ENCODE measurements at places on chromosomes 12 and 14.

DNA sequence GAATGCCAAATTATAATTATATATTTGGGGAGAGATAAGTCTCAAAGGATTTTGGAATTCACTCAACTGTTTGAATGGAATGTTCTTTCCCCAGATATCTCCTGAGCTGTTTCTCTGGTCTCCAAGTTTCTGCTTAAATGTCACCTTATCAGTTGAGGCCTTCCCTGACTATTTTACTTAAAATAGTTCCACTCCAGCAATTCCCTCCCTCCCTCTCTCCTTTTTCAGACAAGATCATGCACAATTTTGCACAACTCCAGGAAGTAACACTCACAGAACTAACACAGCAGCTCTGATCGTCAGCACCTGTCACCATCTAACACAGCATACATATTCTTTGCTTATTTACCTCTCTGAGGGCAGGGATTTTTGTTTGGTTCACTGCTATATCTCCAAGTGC lies 12.5 kb downstream of the BTG1 start:
- no peak for DNase-seq

GRCh38 chr12:90575995-90576394 lies 379.0 kb downstream of the CCER1 start:
- DNase-seq = no peak

DNA sequence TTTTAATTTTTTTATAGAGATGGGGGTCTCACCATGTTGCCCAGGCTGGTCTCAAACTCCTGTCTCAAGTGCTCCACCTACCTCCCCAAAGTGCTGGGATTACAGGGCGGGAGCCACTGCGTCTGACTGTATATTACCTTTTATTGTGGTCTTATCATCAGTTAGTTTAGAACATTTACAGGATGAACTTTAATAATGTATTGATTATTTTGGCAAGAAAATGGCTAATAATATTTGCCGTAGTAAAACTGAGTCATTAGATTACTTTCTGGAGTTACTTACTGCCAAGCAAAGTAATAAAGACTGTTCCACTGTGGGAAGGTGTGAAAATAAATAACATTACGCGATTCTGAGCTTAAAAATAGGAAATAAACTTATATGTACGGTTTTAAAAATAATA lies 21.9 kb upstream of the KDM2B start:
- no peak for DNase-seq

DNA sequence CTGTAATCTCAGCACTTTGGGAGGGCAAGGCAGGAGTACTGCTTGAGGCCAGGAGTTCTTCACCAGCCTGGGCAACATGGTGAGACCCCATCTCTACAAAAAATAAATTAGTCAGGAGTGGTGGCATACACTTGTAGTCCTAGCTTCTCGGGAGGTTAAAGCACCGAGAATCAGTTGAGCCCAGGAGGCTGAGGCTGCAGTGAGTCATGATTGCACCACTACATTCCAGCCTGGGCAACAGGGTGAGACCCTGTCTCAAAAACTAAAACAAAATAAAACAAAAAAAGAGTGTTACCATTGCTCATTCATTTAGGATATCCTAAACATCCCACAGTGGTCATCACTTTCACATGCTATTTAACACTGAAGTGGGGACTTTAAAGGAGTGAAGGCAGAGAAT lies 7.8 kb downstream of the NEK9 start:
- no peak for DNase-seq

DNA sequence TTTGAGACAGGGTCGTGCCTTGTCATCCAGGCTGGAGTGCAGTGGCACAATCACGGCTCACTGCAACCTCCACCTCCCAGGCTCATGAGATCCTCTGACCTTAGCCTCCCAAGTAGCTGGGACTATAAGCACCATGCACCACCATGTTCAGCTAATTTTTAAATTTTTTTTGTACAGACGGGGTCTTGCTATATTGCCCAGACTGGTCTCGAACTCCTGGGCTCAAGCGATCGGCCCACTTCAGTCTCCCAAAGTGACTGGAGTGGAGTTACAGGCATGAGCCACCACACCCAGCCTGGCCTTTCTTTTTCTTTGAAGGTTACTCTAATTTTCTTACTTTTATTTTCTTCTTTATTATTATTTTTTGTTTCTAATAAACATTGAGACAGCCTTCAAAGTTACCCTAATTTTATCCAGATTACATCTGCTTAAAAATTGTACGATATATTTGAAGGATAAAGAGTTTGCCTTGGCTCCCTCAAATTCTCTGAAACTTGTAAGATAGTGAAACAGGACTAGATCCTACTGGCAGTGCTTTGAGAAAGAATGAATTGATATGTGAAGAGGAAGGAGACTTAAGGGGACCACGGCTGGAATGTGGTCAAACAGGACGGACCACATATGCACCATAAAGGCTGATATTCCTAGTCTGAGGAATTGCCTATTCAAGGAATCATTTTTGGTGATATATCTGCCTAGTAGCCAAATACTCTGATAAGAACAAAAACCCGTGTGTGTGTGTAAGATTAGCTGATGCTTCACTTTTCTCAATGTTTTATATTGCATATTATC lies 14.1 kb upstream of the SINHCAF start:
- no peak for DNase-seq

GRCh38 chr12:117441751-117442150 lies 80.3 kb upstream of the NOS1 start:
- DNase-seq = no peak

- no peak for DNase-seq
Measured at GRCh38 chr12:48184549-48184922, 1.1 kb downstream of the CCDC184 start.

DNA sequence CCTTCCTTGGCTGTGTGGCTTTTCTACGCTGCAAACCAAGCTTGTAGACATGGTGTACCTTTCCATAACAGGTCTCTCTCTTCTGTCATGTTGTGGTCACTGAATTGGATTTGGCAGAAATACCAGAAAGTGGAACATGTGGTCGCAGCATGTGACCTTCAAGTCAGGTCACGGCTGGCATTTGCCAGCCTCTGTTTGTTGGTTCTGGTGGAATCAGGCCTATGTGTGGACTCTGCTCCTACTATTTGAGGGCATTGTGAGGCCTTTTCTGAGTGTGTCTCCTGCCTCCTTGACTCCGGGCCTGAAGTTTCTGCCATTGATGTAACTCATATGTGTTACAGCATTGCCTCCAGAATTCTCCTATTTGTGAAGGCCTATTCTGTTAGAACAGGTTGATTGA lies 116.7 kb downstream of the CACNA1C start:
- no peak for DNase-seq

DNA sequence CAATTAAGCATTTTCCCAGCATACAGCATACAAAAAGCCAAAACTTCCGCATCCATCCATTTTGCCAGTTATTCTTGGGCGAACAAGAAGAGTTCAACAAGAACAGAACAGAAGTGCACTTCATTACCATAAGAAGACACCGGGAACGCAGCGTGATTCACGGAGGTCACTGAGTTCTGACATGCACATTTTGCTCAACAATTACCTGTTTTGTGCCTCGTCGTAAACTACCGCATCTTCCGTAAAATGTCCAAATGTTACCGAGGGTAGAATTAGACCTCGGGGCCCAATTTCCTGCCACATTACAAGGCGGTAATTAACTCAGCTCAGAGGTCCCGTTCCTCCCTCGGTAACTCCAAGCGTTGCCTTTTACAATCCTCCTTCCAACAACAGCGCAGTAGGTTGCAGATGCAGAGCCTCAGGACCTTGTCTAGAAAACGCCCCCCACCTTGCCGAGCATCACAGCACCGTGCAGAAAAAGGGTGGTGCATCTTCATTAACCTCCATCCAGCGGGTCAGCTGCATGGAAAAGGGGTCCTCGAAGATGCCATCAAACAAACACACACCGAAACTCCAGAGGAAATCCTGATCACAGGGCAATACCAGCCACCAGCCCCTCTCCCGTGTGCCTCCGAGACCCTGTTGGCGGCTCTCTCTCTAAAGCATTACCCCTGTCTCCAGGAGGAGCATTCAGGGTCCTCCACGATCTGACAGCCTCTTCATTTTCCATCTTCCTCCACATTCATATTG lies 125.2 kb downstream of the BCL11B start:
- DNase-seq = no peak

GRCh38 chr14:58465421-58465820 lies 37.9 kb downstream of the KIAA0586 start:
- no peak for DNase-seq

DNA sequence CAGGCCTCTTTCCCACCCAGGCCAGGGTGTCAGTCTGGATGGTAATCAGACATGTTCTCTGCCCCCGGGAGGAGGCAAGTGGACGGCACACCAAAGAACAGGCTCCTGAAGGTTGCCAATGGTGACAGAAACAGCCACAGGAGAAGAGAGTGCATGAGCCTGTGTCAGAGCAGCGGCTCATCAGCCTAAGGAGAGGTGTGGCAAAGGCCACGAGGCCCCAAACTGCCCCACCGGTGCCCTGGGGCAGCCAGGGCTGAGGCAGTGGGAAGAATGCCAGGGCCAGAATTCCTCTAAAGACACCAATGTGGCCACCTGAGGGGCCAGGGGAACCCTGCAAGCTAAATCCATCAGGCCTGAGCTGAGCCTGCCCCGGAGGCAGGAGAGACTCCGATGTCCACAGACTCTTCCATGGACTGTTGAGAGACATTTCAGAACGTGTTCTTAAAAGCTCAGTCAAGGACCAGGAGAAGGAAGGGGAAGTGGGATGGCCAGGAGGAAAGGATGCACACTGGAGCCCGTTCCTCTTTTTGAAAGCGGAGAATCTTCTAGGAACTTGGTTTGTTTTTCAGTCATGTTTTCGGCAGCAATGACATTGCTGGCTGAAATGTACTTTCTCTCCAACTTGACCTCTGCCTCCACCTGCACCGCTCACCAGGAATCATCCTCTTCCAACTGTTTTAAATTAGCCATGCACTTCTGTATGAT lies 176.3 kb upstream of the FKBP4 start:
- no peak for DNase-seq

GRCh38 chr12:106647793-106648514 lies 65.2 kb downstream of the RFX4 start:
- no peak for DNase-seq

- DNase-seq = no peak
Measured at GRCh38 chr14:71931492-71932228, 569 bp upstream of the RGS6 start.

GRCh38 chr12:4412465-4412864 lies 33.0 kb upstream of the FGF23 start:
- DNase-seq = no peak

DNA sequence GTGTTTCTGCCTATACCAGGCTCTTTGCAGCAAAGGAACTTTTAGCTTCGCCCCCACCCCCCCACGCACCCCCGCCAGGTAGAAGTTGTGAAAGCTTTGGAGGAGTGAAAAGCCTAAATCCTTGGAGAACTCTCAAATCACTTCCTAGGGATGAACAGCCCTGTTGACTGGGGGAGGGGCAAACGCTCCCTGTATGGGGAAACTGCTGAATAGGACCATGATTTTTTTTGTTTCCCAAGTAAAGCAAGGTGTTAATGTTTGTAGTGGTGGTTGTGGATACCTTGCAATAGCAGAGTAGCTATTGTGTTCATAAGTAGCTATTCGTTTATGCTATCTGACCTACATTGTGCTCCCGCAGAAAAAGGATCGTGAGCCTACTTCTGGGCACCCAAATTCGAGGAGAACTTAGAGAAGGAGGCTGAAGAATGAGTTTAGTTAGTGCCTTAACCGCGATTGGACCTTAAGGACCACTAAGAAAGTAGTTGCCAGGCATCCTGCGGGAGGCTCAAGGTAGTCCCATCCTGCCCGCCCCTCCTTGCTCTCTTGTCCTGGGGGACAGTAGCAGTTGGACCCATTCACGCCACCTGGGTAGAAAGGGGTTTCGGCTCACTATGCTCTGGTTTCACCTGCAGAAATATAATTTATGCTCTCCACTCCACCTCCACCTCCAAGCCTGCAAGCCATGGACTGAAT lies 901 bp upstream of the NFKBIA start:
- no peak for DNase-seq

DNA sequence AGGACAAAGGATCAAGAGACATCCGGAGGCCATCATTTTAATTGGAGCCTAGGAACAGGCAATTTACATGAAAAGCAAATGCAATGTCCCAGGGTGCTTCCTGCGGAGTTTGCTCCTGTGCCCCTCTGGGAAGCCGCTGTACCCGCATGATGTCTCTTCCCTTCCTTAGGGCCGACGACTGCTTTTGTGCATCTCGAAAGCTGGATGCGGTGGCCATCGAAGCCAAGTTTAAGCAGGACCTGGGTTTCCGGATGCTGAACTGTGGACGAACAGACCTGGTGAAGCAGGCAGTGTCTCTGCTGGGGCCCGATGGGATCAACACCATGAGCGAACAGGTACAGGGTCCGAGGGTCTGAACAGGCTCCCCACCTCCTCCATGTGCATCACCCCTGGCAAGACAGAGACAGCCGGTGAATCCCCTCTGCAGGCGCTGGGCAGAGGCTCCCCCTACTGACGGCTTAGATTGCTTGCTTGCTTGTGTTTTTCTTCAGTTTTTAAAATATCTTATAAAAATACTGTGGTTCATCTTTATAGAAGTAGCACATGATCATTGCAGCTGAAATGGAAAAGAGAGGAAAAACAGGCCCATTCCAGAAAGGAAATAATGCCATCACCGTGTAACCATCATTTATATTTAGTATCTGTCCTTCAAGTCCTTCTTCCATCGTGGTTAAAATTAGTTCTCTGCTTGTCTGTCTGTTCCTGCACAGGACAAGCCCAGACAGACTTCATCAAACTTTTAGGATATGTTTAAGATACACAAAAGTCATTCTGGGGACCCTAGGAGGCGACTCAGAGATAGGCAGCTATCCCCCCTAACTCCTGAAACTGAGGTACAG lies 75.4 kb upstream of the PWP1 start:
- DNase-seq = no peak

DNA sequence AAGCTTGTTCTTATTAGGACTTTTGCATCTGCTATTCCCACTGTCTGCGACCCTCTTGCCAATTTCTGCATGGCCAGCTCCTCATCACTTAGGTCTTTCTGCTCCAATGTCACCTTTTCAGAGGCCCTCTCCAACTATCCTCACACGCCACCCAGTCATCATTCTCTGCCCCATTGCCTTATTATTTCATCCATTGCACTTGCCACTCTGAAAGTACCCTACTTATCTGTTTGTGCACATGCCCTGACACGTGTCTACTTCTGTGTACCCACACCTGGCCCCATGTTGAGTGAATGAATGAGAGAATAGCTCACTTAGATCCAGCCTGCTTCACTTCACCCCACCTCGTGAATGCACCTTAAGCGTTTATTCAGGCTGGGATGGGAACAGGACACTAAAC lies 218.7 kb upstream of the TBX3 start:
- no peak for DNase-seq

- DNase-seq = no peak
Measured at GRCh38 chr12:75271576-75271975, 58.5 kb downstream of the CAPS2 start.

DNA sequence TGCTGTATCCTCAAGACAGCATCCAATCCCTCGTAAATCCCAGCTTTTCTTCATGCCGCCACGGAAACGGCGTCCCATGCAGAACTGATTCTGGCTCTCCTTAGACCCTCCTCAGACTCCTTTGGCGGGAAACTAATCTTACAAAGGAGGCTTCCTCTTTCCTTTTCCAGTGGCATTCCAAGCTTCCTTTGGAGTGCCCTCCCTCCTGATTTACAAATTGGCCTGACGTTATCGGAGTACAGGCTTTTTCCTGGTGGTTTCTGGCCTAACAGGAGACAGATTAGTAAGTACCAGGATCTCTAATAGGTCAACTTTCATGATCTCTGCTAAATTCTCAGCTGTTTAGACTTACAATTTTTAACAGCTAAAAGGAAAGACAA lies 1.3 kb upstream of the ZDHHC17 start:
- DNase-seq = no peak

Measured in stimulated activated CD4-positive, alpha-beta T cell treated with anti-CD3 and anti-CD28 coated beads, Interleukin-15, amount 100 ng/mL, for 48 hours (primary cell).